ENCODE measurements at places on chromosomes 3 and 15.

DNA sequence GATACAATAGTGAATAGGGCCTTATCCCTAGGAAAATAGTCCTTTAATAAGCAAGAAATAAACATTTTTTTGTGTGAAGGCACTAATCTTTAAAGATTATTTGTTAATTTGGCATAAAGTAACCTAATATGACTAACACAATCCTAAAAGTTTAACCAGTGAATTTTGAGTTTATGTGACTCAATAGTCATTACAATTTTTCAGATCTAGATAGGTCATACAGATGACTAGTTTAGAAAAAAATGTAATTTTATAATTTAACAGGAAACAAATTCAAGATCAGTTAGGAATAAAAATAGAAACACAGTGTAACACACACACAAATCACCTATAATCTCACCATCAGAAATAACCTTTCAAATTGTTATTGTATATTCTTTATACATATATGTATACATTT, 620.7 kb upstream of the ALCAM start:
- DNase-seq = no peak

GRCh38 chr3:130658678-130659077, 88.0 kb downstream of the PIK3R4 start:
- DNase-seq = no peak

DNA sequence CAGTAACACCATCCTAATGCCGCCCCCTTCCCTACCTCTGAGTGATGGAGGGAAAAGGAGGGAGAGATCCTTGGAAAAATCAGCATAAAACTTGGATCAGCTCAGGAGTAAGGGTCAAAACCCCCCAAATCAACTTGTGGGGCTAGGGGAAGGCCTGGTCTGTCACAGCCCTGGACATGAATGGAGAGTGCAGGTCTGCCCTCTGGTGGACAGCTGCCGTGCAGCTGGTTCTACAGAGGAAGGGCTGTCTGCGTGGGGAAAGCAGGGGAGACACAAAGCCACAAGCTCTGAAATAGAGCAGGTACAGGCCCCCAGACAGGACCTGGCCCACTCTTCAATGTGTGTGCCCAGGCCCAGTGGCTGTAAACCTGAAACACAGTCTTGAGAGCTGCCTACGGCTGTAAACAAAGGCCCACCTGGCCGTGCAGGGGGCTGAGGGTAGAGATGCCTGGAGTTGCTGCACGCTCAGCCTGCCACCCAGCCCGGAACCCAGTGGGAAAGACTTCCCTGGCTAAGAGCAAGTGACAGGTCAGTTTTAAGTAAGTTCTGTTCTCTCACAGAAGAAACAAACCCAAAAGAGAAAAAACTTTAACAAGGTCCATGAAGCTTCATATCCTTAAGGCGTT, 16.4 kb downstream of the CLK3 start:
- peak; percentile 49 for DNase-seq

DNA sequence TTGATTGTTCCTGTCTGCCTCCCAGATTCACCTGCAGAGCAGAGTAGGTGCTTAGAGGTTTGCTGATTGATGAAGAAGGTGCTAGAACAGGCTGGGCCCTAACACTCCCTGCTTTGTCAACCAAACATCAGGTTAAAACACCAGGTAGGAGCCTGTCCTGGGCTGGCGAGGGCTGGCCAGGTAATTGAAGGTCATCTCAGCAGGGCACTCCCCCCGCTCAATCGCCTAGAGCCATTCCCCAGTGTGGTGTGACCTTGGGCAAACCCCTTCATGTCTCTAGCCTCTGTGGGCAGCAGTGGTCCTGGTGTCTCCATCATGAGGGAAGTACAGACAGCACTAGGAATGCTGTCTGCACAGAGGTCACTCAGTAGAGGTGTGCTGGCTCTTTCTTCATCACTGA, 88.3 kb downstream of the KLF15 start:
- no peak for DNase-seq

DNA sequence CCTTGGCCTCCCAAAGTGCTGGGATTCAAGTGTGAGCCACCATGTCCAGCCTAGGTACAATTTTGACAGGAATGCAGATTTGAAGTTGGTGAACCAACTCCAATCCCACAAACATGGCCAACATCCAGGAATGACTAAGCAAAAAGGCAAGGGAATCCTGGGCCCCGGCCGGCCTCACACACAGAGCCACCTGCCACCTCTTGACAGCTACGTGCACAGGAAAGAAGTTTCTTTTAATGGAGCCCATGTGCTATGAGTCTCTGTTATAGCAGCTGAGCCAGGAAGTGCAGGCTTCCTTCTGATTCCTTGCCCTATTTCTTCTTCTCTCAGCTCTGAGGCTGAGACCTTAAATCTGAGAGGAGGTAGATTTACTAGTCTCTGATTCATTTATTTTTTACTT, 8.8 kb downstream of the TMEM40 start:
- DNase-seq = no peak

DNA sequence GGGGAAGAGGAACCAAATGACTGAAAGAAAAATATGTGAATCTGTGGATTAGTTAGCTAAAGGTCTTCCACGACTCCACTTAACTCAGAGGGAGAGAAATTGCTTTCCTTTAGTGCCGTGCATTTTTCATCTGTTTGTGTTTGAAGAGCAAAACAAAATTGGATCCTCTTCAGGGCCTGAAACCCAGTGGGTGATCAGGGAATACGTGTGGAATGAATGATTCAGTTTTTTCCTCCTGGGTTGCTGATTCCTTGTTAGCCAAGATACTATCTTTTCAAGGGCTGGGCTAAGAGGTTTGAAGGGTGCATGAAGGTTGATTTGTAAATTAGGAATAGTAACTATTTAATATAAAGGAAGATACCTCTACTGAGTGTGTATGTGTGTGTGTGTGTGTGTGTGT, 61.0 kb downstream of the TPRG1 start:
- DNase-seq = no peak

GRCh38 chr3:109702252-109702651, 364.9 kb upstream of the DPPA4 start:
- DNase-seq = no peak

DNA sequence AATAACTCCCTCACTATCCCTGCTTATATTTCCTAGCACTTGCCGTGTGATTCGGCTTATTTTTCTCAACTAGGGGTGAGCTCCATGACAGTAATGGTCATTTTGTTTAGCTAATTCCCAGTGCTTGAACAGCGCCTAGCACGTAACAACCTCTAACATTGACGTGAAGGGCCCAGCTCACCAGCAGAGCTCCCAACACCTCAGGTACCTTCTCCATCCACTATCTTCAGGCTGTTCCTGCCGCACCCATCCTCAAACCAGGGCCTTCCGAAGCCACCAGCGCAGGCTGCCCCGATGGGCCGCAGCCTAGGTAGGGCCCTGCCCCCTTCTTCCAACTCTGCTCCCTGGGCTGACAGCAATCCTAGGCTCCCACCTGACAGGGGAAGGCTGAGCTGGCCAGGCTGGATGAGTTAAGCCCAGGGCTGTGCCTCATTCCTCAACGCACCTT, 751 bp upstream of the RPS17 start:
- DNase-seq = no peak

- DNase-seq = no peak
Measured at GRCh38 chr3:32442766-32443165, 51.1 kb downstream of the CMTM7 start.

DNA sequence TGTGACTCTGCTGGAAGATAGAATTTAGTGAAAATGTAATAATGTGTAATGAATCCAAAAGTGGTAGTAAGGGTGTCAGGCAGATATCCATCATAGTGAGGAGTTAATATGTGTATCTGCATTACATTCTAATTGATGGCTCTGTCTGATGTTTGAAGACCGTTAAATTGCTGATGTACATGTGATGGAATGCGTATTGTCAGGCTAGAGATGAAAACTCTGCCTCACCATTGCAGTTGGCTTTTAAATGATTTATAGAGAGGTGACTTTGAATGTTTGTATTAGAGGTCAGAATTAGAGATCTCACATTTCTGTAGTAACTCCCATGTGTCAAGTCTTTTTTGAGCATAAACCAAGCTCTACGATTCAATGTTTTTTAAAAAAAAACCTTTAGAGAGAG, 234.6 kb downstream of the NAALADL2 start:
- DNase-seq = no peak

- DNase-seq = no peak
Measured at GRCh38 chr3:179038216-179038898, 33.3 kb downstream of the ZMAT3 start.

DNA sequence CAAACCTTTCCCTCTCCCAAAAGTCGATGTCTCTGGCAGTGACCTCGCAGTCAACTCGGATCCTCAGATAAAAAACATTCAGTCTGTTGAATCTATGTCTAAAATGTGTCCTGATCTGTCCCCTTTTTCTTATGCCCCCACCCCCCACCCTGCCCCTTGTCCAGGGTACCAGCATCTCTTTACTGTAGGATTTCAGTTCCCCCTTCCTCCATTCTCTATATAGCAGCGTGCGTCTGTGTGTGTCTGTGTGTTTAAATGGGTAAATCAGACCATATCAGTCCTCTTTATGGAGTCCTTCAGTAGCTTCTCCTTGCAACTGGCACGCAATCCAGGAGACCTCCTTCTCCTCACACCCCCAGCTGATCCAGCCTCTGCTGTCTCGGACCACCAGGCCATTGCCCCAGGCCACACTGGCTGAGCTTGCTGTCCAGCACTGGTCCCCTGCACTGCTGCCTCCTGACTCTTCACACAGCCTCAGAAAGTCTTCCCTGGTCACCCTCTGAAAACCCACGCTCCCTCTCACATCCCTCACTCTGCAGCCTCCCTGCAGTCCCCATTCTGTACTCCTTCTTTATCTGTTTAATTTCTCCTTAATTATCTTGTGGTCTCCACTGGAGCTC, 1.5 kb downstream of the LRRK1 start:
- DNase-seq = no peak

DNA sequence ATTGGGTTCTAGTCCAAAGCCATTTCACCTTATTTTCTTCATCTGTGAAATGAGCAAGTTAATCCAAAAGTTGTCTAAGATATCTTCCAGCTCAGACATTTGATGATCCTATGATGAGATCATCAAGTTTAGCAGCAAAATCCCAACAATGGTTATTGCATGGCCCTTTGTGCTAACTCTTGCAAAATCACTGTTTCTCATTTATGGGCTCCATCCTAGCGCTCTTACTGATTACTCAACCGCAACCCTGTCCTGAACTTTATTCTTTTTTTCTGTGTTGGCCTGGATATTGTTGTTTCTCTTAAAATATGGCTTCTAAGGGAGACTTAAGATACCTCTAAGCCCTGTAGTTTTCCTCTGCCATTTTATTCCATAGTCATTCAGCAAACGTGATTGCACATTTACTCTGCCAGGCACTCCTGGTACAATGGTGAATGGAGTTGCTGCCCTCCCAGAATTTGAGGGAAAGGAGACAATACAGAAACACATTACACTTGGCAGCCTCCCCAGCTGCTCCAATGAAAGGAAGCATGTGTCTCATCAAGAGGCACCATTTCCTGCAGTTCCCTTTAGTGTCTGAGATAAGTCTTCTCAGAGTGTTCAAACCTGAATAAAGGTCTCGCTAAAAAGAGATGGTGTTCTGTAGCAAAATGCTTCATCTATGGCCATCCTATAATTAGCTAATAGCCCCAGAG, 4.4 kb downstream of the GXYLT2 start:
- DNase-seq = no peak

GRCh38 chr3:72661115-72661457, 187.2 kb downstream of the SHQ1 start:
- no peak for DNase-seq

GRCh38 chr3:149547413-149547812, 72.9 kb downstream of the TM4SF4 start:
- no peak for DNase-seq

- DNase-seq = peak; percentile 68
Measured at GRCh38 chr3:172107403-172107802, 68.0 kb downstream of the FNDC3B start.

DNA sequence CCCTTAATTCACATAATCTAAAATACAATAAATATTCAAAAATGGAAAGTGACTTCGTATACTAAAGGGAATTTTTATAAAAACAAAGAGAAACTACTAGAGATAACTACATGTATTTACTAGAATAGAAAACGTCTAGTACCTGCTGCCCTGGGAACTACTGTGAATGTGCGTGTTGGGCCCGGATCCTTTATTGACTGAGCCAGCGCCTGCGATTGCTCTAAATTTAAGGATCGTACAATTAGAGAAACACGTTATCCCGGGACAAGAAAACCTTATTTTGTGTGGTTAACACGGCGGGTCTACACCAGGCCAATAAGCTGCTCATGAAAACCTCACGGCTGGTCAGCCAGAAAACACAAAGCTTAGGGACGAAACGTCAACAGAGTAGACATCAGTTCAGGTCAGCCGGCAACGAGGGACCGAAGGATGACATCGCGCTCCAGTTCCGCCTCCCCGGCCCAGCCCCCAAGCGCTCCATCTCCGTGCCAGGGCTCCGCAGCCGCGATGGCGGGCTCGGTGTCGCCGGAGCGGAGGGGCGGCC, 555 bp downstream of the TM2D3 start:
- no peak for DNase-seq

DNA sequence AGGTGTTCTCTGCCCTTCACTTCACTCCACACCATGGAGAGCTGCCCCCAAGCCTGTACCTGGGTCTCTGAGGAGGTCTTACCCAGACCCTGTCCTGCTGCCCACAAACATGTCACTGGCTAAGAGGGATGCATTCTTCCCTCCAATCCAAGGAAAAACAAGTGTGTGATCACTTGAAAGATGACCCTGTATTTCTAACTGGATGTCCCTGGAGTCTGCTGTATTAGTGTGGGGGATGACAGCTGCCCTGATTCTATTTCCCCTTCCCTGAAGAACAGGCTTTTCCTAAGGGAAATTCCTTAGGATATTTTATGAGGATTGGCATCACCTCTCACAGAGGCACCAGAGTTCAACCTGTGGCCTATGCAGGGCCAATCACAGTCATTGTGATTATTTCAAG, 55.0 kb upstream of the GATA2 start:
- DNase-seq = no peak

GRCh38 chr3:59970796-59971195, 921.0 kb upstream of the CFAP20DC start:
- no peak for DNase-seq

GRCh38 chr15:78368651-78369050, 28.5 kb downstream of the CRABP1 start:
- DNase-seq = no peak

GRCh38 chr3:49465270-49466034, 4.6 kb upstream of the DAG1 start:
- no peak for DNase-seq

GRCh38 chr15:55283379-55284147, 6.0 kb downstream of the RAB27A start:
- no peak for DNase-seq

DNA sequence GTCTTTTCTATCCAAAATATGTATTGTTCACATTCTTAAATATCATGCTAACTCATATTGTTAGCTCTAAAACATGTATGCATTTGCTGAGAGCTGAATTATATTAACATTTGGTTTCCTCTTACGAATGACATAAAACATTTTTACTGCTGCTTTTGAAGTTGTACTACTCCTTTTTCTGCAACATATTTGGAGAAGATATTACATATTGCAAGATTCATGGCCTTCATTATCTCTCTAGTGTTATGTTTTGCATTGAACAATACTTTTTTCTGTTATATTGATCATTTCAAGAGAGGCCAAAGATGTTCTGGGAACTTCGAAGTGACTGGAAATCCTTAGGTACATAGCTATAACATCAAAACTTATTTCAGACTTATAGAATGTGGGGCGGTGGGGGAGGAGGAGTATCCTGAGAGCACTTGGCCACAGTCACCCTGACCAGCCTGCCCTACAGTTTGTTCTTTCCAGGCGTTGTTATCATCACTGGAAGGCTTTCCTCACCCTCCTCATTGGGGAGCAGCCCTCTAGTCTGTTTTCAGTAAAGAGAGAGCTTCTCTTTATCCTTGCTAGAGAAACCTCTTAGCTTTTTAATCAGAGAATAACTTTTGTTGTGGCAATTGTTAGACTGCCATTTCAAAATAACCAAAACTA, 868.6 kb downstream of the OTOL1 start:
- DNase-seq = no peak

Measured in stimulated activated naive CD4-positive, alpha-beta T cell (primary cell).